Stimulated activated CD4-positive, alpha-beta T cell treated with anti-CD3 and anti-CD28 coated beads, Interleukin-15, amount 100 ng/mL, for 1 hour (primary cell): ENCODE measurements at places on chromosomes 1 and 21.

DNA sequence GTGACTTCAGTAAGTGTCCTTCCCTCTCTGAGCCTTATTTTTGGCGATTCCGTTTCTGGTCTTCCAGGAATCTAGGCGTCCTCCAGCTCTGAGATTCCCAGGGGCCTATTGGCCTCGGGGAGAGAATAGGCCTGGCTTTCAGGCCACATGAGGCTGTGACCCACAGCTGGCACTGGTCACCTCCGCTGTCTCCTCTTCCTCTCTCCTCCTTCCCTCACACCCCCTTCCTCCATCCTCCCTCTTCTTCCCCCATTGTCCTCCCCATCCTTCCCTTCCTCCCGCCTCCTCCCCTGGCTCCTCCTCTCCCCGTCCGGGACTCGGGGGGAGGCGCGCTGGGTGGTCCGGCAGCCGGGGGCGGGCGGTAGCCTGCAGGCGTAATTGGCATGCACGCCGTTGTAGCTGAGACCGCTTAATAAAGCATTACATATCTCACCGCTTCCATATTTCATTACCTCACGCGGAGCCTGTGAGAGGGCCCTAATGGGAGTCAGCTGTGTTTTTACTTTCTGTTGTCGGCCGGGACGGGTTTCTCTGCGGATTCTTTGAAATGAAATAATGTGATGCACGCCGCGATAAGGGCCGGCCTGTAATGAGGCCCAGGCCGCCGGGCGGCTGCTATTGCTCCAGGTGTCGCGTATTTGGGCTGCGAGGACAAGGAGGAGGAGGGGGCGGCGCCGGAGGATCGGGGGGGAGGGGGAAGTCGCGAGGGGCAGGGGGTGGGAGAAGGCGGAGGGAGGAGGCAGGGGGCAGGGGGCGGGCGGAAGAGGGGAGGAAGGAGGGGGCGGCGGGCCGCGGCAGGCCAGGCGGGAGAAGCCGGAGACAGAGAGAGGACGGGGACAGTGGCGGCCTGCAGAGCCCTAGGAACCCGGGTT is 95.3 kb downstream of the FOXD2 start:
- no peak for DNase-seq

GRCh38 chr1:35210321-35211119 is 17.6 kb upstream of the SFPQ start:
- no peak for DNase-seq

- DNase-seq, result no peak
Observed at GRCh38 chr1:58824753-58825389, 41.0 kb upstream of the JUN start.

DNA sequence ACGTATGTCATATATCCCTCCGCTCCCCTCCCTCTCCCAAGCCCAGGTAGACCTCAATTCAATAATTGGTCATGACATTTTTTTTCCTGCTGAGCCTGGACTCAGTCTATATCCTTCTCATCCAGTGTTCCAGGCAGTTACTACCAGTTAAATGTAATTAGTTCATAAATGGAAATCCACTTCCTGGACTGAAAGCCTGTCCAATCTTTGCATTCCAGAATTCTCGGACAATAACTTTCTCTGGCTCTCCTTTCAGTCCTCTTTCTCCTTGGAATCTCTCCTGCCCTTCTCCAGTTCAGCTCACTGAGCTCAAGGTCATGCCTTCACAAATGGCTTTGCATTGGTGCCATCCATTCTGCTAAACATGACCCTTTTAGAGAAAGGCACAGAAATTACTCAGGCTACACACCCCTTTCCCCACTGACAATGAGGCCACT is 34.8 kb downstream of the VWA5B1 start:
- no peak for DNase-seq
